NCI-H2171 treated with DMSO at 0.1 percent for 48 hours (cell line): ENCODE measurements at places on chromosomes 16 and 17.

GRCh38 chr17:42886283-42887176, 14.1 kb upstream of the G6PC1 start:
- DNase-seq: no peak

GRCh38 chr17:67475161-67475937, 98.3 kb downstream of the PITPNC1 start:
- DNase-seq: peak; percentile 90

GRCh38 chr16:2845116-2845515, 12.9 kb downstream of the PRSS22 start:
- DNase-seq: no peak

DNA sequence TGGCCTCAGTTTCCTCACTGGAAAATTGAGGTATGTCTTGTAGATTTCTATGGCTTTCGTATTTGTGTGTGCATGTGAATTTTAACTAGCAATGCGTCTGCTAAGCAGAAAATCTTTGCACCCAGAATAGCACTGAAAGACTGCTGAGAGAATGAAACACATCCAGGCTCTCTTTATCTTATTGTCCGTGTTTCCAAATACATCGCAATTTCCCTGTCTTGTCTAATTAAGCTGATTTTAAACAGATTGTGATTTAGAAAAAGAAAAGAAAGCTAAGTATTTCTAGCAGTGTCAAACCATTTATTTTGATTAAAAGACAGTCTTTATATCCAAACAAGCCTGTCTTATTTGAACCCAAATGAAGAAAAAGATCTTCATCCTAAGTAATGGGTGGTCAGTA, 168.6 kb downstream of the PMP22 start:
- no peak for DNase-seq

DNA sequence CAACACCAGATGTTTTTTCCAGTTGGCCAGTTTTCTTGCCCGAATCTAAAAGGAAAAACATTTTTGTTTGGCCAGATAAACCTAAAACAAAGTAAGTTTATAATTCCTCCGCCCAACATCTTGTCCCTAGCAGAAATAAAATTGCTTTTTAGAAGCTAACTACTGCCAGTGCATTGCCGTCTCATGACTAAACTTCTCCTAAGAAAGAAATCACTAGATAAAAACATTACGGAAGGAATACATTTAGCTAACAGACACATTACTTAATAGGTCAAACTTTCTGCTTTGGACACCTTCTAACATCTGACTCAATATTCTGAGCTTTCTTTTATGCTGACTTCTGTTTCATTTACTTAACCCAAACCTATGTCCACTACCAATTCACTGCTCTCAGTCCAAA, 36.2 kb downstream of the FBXL20 start:
- no peak for DNase-seq

DNA sequence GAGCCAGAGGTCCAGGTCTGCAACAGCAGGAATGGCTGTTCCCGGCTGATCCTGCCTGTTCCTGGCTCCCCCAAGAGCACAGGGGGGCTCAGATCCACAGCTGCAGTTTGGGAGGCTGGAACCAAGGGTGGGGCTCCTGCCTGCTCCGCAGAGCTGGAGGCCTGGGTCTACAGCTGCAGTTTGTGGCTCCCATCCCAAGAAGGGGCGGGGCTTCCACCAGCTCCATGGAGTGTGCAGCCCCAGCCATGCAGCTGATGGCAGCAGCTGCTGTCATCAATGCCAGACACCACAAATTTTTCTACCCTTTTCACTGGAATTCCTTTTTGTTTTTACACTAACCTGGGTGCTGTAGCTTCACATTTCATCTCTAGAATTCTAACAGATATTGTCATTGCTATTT, 135.4 kb upstream of the KIF2B start:
- no peak for DNase-seq

DNA sequence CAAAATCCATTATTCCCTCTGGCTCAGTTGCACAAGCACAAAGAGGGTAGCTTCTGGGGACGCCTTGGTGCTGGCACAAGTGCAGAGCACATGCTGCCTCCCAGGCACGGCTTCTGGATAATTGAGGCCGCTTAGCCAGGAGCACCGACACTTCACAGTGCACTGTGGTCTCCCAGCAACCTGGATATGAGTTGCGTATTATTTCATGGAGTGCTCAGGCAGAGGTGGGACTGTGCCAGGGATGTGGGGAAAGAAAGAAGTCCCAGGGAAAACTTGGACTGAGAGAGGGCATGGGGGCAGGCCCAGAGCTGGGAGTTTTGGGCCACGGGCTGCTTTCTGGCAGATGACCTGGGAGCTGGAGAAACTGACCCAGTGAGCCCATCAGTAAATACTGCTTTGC, 37.5 kb downstream of the MPRIP start:
- DNase-seq: no peak

DNA sequence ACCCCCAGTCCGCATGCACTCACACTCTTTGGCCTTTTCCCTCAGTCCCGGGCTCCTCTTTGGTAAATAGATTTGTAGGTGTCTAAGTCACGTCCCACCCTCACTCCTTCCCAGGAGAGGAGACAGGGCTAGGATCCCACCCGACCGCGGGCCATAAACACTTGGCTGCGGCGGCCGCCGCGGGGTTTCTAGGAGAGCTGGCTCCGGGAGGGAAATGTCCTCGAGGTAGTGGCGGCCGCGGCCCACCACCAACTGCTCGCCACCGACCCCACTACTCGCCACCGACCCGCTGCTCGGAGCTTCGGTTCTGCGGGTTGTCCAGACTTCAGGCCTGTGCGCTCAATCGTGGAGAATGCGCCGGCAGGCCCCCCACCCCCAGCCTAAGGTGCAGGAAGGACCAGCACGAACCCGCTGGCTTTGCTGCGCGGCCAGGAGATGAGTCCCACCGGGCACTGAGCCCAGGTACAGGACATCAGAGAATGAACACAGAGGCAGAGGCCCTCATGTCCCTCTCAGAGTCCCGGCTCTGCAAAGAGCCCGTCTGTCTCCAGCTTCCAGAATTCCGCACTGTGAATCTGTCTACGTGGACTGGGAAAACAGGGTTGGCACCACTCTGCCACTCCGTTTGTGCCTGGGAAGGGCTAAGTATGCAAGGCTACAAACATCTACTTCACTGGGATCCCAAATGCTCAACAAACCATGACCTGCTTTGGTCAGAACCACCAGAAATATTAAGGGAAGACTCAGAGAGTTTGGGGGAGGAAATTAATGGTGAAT, 2.5 kb downstream of the PRAC2 start:
- DNase-seq: no peak

- DNase-seq: no peak
Observed at GRCh38 chr17:30717291-30718098, 107.0 kb downstream of the CRLF3 start.

- no peak for DNase-seq
Observed at GRCh38 chr16:81615833-81616232, 163.3 kb upstream of the PLCG2 start.

- no peak for DNase-seq
Observed at GRCh38 chr17:6670999-6671398, 19.4 kb downstream of the C17orf100 start.

- DNase-seq: no peak
Observed at GRCh38 chr17:83122834-83123233, 43.4 kb downstream of the METRNL start.

- no peak for DNase-seq
Observed at GRCh38 chr17:74389937-74390679, 22.8 kb downstream of the GPR142 start.

DNA sequence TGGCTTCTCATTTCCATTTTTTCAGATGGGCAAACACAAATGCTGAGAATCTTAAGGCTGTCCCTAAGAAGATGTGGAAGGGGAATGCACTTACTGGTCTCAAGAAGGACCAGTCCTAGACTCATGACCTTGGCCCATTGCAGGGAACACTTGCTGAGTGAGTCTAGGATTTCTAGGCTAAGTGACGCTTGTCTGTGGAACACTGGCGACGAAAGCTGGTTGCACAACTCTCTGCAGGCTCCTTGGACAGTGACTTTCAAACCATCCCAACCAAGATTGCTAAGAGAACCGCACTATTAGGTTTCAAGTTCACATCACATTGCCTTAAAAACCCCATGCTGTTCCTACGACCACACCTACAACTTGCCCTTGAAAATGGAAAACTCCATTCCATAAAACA, 174.1 kb downstream of the AXIN2 start:
- no peak for DNase-seq

- DNase-seq: no peak
Observed at GRCh38 chr17:11742886-11743285, 144.6 kb downstream of the DNAH9 start.

DNA sequence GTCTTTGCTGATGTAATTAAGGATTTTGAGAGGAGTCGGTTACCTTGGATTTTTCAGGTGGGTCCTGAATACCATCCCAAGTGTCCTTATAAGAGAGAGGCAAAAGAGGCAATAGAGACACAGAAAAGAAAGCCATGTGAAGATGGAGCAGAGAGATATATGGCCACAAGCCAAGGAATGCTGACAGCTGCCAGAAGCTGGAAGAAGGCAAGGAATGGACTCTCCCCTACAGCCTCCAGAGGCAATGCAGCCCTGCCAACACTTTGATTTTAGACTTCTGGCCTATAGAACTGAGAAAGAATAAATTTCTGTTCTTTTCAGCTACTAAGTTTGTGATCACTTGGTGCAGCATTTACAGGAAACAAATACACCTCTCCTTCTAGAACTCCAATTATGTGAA, 8.2 kb upstream of the RNFT1 start:
- no peak for DNase-seq

GRCh38 chr17:75864448-75864871, 9.3 kb upstream of the WBP2 start:
- peak; percentile 55 for DNase-seq

DNA sequence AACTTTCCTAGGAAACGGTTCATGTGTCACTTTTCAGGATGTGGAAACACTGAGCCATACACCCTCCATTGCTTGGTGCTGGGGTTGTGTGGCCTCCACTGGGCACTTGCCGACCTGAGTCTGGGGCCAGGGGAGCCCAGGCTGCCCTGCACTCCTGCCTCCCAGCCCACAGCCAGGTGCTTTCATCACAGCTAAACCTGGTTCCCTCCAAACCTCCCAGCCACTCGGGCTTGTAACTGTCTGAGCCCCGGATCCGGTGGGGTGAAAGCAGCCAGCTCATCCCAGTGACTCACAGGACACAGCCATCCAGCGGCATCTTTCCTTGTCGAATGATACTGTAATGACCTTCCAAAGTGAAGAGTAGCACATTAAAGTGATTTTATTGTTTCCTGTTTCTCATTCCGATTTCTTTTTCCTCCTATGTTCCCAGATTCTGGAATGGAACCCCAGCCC, 19.8 kb downstream of the CARHSP1 start:
- DNase-seq: no peak

GRCh38 chr17:82497483-82498405, 21.8 kb upstream of the FOXK2 start:
- peak; percentile 64 for DNase-seq

DNA sequence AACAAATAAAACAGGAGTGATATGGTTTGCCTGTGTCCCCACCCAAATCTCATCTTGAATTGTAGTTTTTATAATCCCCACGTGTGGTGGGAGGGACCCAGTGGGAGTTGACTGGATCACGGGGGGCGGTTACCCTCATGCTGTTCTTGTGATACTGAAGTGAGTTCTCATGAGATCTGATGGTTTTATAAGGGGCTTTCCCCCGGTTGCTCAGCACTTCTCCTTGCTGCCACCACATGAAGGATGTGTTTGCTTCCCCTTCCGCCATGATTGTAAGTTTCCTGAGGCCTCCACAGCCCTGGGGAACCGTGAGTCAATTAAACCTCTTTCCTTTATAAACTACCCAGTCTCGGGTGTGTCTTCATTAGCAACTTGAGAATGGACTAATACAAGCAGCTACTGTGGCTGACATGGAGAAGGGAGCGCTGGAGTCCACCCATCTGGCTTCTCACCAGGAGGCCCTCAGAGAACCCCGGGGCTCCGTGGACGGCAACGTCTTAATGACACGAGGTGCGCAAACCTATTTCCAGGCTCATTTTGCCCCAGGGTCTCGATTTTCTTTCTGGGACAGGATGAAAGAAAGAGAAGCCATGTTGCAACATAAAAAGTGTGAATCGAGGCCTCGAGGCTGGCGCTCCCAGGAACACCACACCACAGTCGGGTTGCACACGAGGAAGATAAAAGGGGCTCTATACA, 129.5 kb downstream of the DYNLRB2 start:
- DNase-seq: no peak

DNA sequence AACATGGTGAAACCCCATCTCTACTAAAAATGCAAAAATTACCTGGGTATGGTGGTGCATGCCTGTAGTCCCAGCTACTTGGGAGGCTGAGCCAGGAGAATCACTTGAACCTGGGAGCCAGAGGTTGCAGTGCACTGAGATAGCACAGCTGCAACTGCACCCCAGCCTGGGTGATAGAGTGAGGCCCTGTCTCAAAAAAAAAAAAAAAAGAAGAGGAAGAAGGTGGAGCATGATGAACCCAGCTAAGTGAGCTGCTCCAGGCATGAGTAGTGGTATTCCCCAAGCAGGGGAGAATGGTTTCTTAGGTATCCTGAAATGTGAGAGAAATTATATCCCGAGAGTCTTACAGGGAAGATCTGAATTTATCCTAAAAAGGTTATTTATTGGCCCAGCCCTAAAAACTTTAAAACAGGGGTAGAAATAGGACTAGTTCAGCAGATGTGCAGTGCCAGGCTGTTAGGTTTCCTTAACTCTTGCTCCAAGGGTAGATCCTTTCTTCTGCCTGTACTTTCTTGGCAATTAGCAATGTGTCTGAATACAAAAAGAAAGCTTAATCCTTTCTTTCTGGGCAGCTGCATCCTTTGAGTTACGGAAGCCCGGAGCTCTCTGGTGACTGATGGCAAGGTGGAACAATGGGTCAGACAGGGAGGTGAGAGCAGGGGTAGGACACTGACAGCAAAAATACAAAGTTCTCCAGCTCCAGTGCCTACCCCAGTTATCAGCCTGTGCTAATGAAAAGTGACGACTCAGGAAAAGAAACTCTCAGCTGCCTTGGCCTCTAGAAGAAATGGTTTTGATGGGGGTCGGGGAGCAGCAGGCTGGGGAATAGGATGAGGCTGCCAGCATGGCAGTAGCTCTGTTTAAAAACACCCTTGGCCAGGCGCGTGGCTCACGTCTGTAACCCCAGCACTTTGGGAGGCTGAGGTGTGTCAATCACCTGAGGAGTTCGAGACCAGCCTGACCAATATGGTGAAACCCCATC, 36.5 kb upstream of the TOB1 start:
- no peak for DNase-seq

- DNase-seq: no peak
Observed at GRCh38 chr16:88922114-88922825, 54.7 kb downstream of the CBFA2T3 start.

GRCh38 chr17:57876023-57876865, 26.4 kb upstream of the MRPS23 start:
- peak; percentile 54 for DNase-seq

GRCh38 chr17:49573510-49574322, 2.0 kb upstream of the NXPH3 start:
- DNase-seq: no peak
